ENCODE measurements at places on chromosomes 13 and 19.
A peak's percentile ranks its signal among the peaks of the same experiment; 100 is the strongest.

DNA sequence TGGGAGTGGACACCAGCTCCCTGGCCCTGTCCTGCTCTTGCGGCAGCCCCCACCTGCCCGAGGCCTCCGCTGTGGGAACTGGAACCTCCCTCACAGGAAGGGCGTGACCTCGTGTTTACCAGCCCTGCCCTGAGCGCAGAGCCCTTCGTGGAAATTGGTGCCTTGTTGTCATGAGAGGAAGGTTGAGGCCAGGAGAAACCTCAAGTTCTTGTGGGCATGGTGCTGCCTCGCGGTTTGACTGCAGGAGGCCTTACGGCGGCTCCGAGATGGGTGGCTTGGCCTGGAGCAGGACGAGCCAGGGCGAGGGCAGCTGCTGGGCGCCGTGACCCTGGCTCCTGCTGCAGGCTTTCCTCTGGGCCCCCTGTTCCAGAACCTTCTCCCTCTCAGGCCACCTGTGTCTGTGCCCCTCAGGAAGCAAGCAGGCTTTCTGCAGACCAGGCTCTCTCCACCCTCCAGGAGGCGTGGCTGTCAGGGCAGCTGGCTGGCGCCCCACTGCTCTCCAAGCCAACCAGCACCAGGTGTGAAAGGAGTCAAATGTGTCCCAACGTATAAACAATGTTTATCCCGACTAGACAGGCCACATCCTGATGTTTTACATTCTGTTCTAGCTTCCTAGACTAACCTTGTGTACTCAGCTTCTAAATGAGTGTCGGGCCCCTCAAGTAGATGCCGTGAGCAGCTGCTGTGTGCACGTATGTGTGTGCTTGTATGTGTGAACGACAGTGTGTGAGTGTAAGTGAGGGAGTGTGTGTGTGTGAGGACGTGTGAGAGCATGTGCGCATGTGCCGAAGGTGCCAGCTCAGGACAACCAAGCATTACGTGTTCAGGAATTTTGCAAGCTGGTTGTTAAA lies 10.4 kb upstream of the RASA3 start:
- peak; percentile 91 for DNase-seq

- no peak for DNase-seq
Observed at GRCh38 chr19:41604831-41605230, 22.0 kb downstream of the CEACAM4 start.

DNA sequence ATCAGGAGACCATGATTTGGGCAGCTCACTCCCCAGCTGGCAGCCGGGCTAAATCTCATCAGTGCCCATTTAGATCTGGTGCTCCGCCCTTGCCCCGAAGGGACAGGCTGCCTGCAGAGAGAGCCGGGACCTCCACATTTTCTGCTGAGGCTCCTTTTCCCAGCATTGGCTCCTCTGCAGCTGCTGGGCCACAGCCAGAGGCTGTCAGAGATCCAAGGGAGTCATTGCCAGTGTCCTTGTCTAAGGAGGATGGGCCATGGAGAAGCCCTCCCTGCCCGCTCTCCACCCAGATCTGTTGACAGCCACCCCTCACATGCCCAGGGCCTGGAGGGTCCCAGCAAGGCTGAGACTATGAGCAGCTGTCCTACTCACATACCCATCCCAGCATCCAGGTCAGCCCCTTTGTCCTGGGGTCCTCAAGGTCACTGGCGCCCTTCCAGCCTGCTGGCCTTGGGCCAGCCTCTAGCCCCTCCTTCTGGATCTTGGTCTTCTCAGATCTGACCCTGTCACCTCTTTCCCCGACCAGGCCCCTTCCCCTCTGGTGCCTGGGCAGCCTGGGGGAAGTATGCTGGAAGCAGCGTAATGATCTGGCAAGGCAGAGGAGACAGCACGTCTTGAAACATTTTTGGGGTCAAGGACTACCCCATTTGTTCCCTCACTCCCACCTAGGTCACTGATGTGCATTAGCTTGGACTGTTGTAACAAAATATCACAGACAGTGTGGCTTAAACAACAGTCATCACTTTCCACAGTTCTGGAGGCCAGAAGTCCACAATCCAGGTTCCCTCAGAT lies 7.9 kb downstream of the PIN1 start:
- DNase-seq: no peak

DNA sequence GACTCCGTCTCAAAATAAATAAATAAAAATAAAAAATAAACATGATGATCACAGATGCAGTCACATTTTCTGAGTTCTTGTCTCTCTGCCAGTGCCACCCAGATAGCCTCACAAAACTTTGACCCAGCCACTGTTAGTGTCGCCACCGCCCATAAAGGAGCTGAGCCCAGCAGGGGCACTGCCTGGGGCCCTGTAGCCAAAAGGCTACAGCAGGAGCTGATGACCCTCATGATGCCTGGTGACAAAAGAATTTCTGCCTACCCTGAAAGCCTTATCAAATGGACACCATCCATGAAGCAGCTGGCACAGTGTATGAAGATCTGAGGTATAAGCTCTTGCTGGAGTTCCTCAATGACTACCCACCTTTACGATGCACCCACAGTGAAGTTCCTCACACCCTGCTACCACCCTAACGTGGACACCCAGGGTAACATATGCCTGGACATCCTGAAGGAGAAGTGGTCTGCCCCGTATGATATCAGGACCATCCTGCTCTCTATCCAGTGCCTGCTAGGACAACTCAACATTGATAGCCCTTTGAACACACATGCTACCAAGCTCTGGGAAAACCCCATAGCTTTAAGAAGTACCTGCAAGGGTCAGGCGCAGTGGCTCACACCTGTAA lies 18.3 kb downstream of the ZNF587 start:
- no peak for DNase-seq
